ENCODE measurements at places on chromosomes 13 and 19.

DNA sequence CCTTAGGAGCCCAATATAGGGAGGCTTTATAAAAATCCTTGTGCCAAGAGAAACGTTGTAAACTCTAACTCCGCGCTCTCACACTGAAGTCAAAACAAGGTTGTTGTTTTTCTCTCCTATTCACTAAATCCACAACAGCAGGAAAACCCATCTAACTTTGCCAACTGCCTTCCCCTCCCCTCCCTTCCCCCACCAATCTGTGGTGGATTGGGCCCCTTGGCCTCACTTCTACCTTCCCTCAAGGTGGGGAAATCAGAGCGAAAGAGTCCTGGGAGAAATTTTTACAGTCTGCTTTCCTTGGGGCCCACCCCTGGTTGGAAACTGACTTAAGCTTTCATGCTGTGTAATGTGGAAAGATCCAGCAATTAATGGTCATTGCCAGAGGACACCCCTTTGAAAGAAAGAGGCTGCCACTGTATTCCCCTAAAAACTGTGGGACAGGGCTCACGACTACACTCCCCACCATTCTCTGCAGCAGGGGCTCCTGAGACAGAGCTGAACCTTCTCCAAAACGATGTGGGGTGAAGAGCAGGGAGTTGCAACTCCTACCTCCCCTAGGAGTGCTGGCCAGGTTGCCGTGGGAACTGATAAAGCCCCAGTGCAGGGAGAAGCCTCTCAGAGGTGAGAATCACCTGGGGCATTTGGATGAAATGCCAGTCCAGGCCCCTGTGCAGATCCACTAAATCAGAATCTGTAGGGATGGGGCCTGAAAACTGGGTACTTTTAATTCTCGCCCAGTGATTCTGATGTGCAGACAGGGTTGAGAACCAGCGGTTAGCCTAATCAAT lies 1.1 kb downstream of the DHRS12 start:
- no peak for DNase-seq

GRCh38 chr13:80481588-80481987 lies 140.7 kb upstream of the SPRY2 start:
- DNase-seq = no peak

DNA sequence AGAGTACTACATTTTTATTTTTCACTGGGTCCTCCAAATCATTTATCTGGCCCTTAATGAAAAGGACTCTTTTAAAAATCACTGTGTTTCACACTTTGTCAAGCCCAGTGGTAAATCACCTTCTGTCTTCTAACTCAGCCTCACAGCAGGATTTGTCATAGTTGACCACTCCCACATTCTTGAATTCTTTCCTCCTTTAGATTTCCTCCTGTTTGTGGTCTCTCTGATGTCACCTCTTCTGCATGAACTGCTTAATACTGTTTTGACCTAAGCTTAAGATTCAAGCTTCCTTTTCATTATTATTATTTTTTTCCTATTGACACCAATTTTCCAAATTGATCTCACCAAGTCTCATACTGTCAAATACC lies 899.8 kb upstream of the MIR17HG start:
- DNase-seq = no peak

GRCh38 chr19:11674067-11674492 lies 64.7 kb downstream of the ZNF823 start:
- no peak for DNase-seq

DNA sequence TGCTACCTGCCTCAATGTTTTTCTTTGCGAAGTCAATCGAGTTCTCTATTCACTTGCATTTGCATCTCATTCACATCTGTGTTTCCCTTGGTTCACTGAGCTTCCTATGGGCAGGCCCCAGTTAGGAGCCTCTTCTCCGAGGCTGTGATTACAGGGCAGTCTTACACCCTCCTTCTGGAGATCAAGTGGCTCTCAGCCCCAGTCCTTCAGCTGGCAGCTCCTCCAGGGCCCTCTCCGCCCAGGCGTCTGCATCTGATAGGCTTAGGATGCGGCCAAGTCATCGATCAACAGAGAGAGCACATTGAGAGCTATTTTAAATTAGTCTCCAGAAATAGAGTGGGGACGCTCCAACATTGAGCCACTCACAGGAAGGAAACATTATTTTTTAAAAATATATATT lies 44.2 kb downstream of the MBNL2 start:
- DNase-seq = no peak

- no peak for DNase-seq
Observed at GRCh38 chr13:95231393-95231792, 69.9 kb downstream of the ABCC4 start.

DNA sequence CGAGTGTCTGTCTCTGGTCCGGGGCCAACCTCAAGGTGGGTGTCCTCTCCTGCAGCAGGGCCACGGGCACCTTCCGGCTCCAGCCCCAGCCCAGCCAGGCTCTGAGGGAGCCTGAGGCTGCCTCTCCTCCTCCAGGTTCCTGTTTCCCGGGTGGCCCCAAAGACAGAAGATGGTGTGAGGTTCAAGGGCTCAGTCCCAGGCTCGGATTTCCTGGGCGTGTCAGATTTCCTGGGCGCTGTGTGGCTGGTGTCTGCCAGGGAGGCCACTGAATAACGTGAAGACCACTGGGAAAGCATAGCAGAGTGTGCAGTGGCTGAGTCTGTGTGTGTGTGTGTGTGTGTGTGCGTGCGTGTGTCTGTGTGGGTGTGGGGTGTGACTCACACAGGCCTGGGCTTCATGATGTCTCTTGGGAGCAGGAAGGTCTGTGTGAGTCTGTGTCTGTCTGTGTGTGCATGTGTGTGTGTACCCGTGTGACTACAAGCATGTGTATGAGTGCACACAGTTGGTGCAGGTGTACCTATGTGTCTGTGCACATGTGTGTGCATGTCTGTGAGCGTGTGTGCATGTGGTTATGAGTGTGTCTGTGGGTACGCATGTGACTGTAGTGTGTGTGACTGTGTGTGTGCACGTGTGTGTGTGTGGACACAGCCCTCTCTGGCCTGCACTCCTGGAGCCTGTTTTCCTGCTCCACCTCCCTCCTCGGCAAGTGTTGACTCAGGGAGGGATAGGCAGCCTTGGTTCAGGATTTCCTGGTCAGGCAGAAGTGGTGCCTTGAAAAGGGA lies 28.3 kb downstream of the CEBPA start:
- no peak for DNase-seq

DNA sequence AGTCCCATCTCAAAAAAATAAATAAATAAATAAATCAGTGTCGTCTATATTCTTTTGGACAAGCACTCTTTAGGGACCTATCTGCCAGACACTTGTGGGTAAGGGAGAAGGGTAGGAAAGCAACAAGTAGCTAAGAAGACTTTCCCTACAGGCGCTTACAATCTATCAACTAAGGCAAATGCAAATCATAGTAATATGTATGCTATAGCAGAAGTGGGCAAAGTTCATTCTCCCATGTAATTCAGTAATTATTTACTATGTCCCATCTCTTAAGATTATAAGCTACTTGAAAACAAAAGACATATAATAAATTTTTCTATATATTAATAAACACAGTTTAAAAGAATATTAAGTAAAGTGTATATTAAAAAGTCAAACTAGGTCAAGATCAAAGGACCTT lies 16.5 kb downstream of the ELF1 start:
- DNase-seq = no peak

DNA sequence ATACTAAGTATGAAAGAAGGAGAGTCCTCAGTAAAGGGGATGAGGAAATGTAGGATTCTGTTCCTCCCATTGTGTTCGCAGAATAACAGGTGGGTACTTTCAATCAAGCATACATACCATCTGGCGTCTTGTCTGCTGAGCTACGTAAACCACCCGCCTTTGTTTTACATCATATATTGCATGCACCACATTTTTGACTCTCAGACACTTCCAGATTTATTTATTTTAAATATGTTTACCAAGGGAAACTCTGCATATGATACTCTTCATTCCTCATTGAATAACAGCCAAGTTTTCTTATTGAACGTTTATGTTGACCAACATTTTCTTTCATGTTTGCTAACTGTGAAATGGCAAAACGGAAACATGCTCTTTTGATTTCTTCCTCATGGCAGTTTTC lies 174.1 kb downstream of the FGF14 start:
- no peak for DNase-seq

DNA sequence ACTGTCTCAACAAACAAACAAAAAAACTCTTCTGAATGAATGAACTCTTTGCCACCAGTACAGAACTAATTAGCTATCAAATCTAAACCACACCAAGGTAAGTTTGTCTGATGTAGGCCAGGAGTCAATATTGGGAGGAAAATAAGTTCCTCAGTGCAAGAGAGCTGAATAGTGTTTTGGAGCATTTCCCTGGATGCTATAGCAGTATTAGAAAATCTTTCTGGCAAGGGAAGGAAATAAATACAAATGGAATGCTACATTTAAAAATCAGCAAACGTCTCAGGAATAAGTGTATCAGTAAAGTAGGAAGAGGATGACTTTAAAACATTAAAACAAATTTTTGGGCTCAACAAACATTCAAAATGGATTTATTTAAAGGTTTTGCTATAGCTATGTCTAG lies 81.3 kb upstream of the TMTC4 start:
- no peak for DNase-seq

GRCh38 chr19:36685835-36686234 lies 1.6 kb upstream of the ZNF567 start:
- DNase-seq = no peak

- DNase-seq = no peak
Observed at GRCh38 chr19:53808710-53809125, 15.4 kb downstream of the NLRP12 start.

All from effector memory CD4-positive, alpha-beta T cell (primary cell).